ENCODE measurements at places on chromosomes 12 and 14. TPM values are rescaled to one million over a fixed set of nuclear protein-coding genes. Genes with fewer than 3 reads are reported as not detected.

The BMP4 gene
- total RNA-seq: 76.8 TPM

GRCh38 chr14:61887628-61888027, 125.4 kb downstream of the SNAPC1 start:
- DNase-seq: no peak

GRCh38 chr12:3319723-3320492, 171.1 kb upstream of the PRMT8 start:
- DNase-seq: no peak

GRCh38 chr12:130308393-130308792, 29.3 kb upstream of the PIWIL1 start:
- no peak for DNase-seq

DNA sequence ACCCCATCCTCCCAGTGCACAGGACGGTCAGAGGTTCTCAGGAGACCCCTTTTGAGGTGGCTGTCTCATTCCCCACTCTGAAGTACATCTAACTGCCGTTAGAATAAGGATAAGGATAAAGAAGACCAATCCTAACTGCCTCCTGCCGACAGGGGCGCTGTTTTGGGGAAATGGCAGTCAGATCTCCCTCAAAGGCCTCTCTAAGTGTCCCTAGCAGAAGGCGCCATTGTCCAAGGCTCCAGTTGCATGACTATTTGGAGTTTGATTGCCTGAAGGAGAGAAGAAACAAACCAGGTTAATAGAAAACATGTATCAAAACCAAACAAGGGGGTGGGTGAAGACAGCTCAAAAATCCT, 29.1 kb upstream of the KLRB1 start:
- DNase-seq: no peak

The IL23A gene
- 0.36 TPM for total RNA-seq

GRCh38 chr12:52413202-52413601, 7.1 kb upstream of the KRT82 start:
- no peak for DNase-seq

The CELA1 gene
- total RNA-seq: not detected

The CD69 gene
- not detected for total RNA-seq

- DNase-seq: peak; percentile 29
Observed at GRCh38 chr12:79344855-79345847, 345.6 kb downstream of the PAWR start.

The TGM1 gene
- 0.60 TPM for total RNA-seq

- peak; percentile 43 for DNase-seq
Observed at GRCh38 chr12:103771466-103771865, 69.6 kb downstream of the NT5DC3 start.

The SVOP gene
- under 0.01 TPM for total RNA-seq

DNA sequence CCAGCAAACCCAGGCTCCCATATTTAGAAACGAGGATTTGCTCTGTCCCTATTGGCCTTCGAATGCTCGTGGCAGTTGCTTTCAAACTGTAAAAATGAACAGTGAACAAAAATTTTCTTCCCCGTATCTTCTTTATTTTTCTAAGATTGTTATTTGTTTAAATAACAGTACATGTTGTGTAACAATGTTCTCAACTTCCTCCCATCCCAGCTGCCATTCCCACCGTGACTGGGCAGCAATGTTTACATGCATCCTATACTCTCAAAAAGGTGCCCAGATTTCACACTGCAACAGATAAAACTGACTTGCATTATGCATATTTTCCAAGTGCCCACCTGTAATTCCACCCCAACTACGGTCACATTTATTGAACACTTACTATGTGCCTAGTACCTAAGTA, 12.8 kb downstream of the VCPKMT start:
- DNase-seq: no peak
